Small intestine (tissue), 16 donors: ENCODE measurements at places on chromosomes 13 and 19.

DNA sequence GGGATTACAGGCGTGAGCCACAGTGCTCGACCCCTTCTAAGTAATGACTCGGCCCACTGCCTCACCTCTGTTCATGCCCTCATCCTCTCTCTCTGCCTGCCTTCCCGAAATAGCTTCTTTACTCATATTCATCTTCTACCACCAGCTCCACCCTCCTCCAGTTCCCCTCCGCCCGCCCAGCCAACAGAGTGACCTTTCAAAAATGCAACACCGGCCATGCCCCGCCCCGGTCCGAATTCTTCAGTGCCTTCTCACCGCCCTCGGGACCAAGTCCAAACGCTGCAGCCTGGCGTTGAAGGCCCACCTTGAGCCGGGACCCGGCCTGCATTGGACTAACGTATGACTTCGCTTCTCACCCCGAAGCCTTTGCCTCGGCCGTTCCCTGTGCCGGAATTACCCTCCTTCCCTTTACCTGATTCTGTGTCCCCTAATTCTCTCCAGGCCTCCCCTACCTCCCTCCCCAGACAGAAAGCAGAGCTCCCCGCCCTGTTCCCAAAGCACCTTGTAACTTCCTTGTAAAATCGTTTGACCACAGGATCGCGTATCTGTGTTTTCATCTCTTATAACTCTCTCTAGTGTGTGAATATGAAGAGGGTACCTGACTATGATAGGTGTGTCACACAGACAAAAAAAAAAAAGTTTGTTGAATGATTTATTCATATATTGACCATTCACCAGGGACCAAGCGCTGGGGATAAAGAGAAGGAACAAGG lies 8.1 kb upstream of the MUC16 start:
- no peak for DNase-seq

DNA sequence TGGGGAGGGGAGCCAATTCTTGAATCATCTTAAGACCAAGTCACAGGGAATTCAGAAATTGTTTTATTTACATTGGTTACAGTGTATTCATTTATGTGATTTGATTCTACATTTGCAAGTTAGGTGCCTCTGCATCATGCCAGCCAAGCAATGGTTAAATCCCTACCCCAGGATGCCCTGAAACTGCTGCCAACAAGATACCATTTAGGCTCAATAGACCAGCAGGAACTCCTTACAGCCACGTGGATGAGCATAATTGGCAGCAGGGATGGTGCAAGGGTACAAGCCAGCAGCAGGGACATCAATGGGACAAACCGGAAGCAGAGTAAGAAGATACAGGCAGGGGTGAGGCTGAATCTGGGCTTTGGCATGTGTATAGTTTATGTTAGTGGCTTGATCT lies 72.4 kb upstream of the NBEA start:
- no peak for DNase-seq

DNA sequence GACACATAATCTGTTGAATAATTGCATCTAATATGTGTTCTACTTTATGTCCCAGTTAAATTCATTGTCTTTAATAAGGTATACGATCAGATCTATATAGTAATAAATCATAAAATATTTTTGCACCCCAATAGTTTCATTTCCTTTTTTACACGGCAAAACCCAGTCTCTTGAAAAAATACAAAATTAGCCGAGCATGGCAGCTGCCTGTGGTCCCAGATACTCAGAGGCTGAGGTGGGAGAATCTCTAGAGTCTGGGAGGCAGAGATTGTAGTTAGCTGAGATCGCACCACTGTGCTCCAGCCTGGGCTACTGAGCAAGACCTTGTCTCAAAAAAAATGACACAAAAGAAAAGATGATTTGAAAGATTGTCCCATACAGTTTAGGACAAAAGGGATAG lies 52.3 kb upstream of the PARP4 start:
- no peak for DNase-seq

- peak; percentile 32 for DNase-seq
Measured at GRCh38 chr13:52070929-52071523, 46.5 kb downstream of the UTP14C start.

GRCh38 chr13:26663791-26664190 lies 96.8 kb downstream of the GPR12 start:
- DNase-seq, result peak; percentile 3

DNA sequence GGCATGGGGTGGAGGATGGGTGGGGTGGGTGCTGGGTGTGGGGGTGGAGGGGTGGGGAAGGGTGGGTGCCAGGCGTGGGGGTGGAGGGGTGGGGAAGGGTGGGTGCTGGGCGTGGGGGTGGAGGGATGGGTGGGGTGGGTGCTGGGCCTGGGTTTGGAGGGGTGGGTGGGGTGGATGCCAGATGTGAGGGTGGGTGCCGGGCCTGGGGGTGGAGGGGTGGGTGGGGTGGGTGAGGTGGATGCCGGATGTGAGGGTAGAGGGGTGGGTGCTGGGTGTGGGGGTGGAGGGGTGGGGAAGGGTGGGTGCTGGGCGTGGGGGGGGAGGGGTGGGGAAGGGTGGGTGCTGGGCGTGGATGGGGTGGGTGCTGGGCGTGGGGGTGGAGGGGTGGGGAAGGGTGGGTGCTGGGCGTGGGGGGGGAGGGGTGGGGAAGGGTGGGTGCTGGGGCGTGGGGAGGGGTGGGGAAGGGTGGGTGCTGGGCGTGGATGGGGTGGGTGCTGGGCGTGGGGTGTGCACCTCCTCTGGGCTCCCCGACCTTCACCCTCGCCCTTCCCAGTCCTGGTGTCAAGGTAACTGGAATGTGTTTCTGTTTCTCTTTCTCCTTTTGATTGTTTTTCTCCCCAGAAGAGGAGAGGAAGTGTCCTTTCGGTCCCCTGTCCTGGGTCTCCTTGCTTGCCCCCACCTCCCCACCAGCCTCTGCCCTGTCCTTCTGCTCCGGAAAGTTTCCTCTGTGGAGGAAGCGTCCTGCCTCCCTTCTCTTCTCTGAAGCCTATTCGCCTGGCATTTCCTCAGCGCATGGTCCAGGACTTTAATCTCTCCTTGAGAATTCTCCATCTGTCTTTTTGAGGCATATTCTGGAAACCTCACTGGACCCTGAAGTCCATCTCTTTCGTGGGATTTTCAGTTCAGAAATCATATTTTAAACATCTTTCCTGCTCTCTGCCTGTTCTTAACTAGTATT lies 22.9 kb upstream of the CFAP97D2 start:
- DNase-seq, result no peak

DNA sequence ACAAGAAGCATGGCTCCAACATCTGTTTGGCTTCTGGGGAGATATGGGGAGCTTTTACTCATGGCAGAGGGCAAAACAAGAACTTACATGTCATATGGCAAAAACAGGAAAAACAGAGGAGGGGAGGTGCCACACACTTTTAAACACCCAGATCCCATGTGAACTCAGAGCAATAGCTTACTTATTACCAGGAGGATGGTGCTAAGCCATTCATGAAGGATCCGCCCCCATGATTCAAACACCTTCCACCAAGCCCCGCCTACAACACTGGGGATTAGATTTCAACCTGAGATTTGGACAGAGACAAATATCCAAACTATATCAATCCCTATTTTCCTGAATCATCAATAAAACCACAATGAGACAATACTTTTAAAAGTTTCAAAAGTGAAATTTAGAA lies 712.1 kb downstream of the PCDH9 start:
- no peak for DNase-seq

DNA sequence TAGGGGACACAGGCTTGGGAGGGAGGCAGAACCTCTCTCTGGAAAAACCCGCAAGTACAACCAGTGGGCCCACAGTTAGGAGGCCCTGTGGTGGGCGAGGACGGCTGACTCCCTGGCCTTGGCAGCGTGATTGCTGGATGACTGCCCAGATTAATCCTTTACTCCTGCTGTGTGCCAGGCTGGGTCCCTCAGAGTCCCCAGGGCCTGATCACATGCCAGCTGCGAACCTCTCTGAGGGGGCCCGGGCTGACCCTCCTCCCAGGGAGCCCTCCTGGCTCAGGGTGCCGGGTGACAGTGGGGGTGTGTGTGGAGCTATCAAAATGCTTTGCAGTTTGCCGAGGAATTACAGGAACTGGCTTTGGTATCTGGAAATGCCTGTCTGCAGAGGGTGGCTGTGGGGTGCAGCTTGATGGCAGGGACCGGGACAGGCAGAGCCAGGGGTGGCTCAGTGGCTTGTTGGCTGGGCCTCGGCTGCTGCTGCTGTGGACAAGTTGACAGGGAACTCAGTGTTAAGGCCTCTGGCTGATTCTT lies 48.9 kb downstream of the DNM2 start:
- DNase-seq, result no peak

GRCh38 chr19:1855828-1856255 lies 7.5 kb downstream of the KLF16 start:
- DNase-seq, result no peak

DNA sequence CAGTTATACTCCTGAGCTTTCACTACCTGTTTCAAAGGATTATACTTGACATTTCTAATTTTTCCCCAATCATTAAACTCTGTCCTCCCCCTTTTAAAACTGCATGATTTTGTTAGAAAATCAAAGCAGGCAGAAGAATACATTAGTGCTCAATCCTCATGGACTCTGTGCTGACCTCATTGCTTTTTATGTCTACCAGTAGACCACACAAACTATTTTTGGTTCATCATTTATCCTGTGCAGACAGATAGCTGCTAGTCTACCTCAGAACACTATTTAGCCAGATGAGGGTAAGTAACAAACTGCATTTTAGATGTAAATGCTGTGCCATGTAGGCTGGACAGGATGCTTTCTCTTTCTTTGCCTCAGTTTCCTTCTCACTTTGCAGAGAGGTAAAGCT lies 235.9 kb downstream of the DCT start:
- no peak for DNase-seq

DNA sequence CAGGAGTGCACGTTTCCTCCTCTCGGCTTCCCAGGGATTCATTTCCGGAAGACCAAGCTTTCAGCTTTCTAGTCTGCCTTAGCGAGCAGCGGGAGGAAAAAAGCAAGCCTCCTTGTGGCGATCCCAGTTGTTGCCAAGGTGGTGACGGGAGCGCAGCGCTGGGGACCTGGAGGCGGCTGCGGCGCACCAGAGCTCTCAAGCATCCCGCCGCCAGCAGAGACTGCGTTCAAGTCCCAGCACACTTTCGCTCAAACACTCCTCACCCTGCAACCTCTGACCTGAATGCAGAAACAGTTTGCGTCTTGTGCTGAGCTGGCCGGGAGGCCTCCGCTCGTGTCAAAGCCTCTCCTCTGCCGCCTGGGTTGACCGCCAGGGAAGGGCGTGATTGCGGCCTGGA lies 4.9 kb downstream of the GSX1 start:
- DNase-seq, result peak; percentile 59

GRCh38 chr19:39765091-39766076 lies 13.3 kb upstream of the LEUTX start:
- peak; percentile 61 for DNase-seq

GRCh38 chr19:46841458-46842083 lies 9.1 kb downstream of the AP2S1 start:
- DNase-seq, result no peak

- peak; percentile 94 for DNase-seq
Measured at GRCh38 chr19:40365613-40366401, 17.3 kb downstream of the PLD3 start.

- DNase-seq, result no peak
Measured at GRCh38 chr19:8609279-8610040, 1.1 kb downstream of the ADAMTS10 start.

- DNase-seq, result peak; percentile 40
Measured at GRCh38 chr13:95660981-95661581, 15.9 kb upstream of the DNAJC3 start.

DNA sequence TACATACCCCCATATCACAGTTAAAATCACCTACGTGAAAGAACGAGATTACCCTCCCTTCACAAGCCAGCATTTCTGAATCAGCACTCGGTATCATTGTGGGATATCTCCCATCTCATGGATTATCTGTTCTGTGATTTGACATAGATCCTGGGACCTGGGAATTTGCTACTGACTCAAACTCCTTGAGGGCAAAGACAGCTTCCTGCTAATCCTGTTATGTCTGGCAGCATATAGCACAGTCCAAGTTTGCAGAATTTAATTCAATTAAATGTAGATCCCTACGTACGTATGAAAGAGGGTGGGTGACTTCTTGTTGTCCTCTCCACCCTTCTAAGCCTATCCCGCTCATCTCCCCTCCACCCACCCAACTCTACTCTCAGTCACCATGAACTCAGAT lies 476.5 kb downstream of the KLF5 start:
- no peak for DNase-seq

DNA sequence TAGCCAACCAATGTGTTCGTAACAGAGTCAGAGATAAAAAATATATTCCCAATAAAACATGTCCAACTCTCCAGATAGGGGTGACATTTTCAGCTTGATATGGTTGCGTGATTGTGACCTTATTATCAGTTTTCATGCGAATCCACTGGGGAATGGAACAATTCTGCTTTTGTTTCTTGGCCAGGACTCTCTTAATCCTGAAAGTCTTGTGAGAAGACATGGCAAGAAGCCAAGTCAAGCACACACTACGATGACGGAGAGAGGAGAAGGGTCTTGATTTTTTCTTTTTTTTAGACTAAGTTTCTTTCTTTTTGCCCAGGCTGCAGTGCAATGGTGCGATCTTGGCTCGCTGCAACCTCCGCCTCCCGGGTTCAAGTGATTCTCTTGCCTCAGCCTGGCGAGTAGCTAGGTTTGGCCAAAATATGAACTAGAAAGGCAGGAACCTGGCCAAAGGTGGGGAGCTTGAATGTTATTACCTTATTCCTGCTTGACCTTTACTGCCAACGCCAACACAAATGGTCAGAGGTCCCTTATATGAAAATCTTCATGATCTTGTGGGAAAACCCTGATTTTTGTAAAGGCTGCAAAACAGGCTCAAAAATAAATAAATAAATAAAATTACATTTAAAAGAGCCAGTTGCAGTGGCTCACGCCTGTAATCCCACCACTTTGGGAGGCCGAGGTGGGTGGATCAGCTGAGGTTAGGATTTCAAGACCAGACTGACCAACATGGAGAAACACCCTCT lies 14.5 kb downstream of the ZNF816 start:
- no peak for DNase-seq

DNA sequence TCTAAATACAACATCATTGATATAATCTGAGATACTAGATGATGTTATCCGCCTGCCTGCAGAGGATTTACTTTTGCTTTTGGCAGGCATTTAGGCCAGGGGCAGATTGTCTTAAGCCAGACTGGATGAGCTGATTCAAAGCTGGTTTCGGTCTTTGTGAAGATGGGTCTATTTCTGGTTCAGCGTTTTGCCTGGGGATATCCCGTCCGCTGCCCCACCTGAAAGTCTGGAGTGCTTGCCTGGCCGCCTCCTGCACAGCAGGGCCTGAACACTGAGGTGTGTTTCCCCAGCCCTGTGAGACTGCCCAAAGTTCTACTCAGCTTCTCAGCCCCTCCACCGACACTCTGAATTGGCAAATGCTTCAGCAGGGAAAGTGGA lies 149.7 kb downstream of the KATNAL1 start:
- DNase-seq, result no peak

- DNase-seq, result no peak
Measured at GRCh38 chr13:95754069-95754468, 77.1 kb downstream of the DNAJC3 start.
